ENCODE measurements at places on chromosomes 13 and 19. TPM values are rescaled to one million over a fixed set of nuclear protein-coding genes. Genes with fewer than 3 reads are reported as not detected.

CGB1 gene
- not detected for polyA plus RNA-seq

KHSRP gene
- 118 TPM for polyA plus RNA-seq

CD37 gene
- polyA plus RNA-seq: 3.9 TPM

FCAR gene
- polyA plus RNA-seq: 0.36 TPM

LGALS14 gene
- polyA plus RNA-seq: not detected

DNA sequence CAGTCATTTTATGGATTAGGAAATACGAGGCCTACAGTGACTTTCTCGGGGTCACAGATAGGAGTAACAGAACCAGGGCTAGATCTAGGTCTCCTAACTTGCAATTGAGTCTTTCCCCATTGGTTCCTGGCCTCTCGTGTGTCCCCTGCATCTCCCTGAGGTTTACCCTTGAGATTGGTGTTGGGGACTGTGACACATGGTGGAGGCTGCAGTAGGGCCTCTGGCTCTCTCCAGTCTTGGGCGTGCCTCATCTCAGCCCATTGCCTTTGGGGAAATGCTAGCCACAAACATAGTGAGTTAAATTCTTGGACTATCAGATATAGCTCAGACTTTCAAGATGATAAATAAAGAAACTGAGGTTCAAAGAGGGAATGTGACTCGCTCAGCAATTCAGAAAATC lies 212.1 kb downstream of the KCNRG start:
- no peak for DNase-seq

DNA sequence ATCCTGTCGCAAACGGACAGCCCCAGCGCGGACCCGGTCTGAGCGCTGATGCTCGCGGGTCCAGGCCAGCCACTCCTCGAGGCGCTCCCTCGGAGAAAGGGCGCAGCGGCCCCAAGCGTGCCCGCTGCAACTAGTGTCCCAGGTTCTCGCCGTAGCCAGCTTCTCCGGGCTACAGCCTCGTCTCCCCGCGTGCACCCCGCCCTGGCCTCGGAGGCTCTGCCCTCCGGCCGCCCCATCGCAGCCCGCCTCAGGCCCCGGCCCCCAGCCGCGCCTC lies 487 bp downstream of the FLT1 start:
- no peak for DNase-seq

GRCh38 chr13:60120617-60121336 lies 43.0 kb downstream of the DIAPH3 start:
- no peak for DNase-seq

- no peak for DNase-seq
These were observed 37.7 kb downstream of the CRYL1 start for GRCh38 chr13:20487927-20488326.

DNA sequence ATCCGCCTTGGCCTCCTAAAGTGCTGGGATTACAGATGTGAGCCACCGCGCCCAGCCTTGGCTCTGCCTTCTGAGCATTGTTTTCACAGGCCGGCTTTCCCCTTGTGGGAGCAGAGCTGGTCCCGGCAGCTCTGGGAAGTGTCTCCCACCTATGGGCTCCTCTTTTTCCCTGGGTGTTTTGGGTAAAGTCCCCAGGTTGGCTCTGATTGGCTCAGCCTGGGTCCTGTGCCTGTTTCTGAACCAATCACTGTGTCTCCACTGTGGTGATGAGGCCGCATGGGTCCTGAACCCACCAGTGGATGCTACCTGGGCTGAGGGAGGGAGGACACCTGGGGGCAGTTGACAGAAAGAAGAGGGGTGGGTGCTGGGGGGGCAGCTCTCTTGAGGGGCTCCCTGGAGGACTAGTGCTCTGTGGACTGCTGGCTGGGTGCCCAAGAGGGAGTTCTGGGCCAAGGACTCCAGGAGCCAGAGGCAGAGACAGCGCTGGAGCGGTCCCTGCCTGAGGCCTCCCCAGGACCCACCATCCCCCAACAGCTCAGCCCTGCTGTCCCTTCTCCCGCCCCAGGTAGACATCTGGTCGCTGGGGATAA lies 19.6 kb upstream of the NCCRP1 start:
- DNase-seq: no peak

DNA sequence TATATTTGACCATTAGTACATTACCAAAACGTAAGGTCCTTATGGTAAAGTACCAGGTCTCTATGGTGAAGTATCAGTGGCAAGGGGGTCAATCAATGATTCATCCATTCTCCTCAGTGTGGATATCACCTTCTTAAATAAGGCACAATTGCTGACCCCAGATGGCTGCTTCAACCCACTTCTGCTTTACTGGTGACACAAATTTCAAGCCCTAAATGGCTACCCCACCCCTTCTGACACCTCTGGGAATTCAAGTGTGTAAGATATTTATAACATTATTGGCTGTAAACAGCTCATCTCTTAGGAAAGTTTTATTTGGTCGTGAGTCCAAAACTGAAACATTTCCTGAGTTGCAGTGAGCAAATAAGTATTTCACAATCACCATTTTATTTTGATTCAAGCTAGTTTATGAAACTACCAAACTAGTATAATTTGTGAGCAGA lies 7.9 kb upstream of the WBP4 start:
- no peak for DNase-seq

GRCh38 chr19:14661372-14661924 lies 13.2 kb downstream of the ADGRE3 start:
- DNase-seq: no peak

DNA sequence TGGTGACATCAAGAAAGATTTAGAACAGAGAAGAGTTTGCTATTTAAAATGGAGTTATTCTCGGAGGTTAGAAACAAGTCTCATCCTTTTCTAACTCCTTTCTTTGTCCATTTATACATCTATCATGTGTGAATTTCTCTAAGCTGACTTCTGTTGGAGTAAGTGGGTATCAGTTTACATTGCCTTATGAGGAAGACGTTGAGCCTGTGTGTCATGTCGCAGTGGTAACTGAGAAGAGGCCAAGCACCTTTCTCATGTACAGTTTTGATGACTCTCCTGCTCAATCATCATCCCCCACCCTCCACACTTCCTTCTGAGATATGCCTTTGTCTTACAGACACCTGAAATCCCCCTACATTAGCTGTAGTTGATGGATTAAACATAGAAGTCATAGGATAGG lies 624.8 kb downstream of the LIG4 start:
- no peak for DNase-seq

GRCh38 chr19:850221-850978 lies 1.7 kb upstream of the ELANE start:
- peak; percentile 88 for DNase-seq

GRCh38 chr19:30224689-30225606 lies 147.2 kb upstream of the ZNF536 start:
- no peak for DNase-seq

Data from heart left ventricle (tissue), 16 donors.